ENCODE measurements at places on chromosomes 6 and 20. TPM values are rescaled to one million over a fixed set of nuclear protein-coding genes. Genes with fewer than 3 reads are reported as not detected.

DNA sequence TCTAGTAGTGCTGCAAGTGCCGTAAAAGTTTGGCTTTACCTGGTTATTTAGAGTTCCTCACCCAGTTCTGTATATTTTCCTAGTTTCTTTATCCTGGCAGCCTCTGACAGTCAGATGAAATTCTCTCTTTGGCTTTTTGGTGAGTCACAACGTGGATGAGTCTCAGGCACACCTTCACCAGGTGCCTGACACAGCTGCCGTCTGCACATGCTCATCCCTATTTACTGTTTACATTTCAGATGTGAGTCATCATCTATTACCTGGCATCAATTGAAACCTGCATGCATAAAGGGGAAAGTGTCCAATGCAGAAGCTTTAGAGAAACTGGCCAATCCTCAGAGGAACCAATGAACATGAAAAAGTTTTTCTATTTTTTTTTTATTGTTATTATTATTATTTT, 33.3 kb upstream of the ADGRF4 start:
- no peak for DNase-seq

- DNase-seq, result no peak
Observed at GRCh38 chr6:11964729-11965335, 47.3 kb upstream of the HIVEP1 start.

- DNase-seq, result no peak
Observed at GRCh38 chr6:15544321-15544900, 118.4 kb downstream of the DTNBP1 start.

- no peak for DNase-seq
Observed at GRCh38 chr6:9937031-9937763, 477.7 kb downstream of the TFAP2A start.

GRCh38 chr6:1856381-1856780, 246.7 kb downstream of the FOXC1 start:
- no peak for DNase-seq

- no peak for DNase-seq
Observed at GRCh38 chr6:10250655-10251220, 164.1 kb downstream of the TFAP2A start.

- DNase-seq, result peak; percentile 30
Observed at GRCh38 chr6:35343092-35343834, 905 bp downstream of the PPARD start.

GRCh38 chr6:140370441-140370840, 996.0 kb upstream of the CITED2 start:
- DNase-seq, result no peak

DNA sequence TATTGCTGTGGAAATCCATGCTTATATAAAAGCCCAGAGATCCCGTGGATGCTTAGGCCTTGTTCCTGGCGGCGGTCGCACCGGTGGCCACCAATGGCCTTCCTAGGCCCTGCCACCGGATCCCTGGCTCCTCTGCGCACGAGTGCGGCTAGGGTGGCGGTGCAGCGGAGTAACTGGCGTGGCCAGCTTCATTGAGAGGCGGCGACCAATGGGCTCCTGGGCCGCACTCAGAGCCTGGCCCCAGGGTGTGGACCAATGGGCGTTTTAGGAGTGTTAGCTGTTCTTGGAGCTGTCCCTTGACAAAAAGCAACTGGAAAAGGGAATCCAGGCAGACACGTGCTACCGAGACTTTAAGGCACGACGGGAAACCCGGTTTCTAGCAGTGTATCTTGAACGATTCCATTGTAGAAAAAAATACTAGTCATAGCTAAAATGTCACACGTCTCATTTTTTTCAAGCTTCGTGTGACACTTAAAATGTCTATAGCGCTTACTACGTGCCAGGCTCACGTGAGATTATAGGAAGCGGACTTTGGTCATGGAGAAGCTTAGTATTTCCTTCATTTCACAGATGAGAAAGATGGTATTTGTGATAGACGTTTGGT, 1.7 kb downstream of the AMD1 start:
- DNase-seq, result peak; percentile 77

DNA sequence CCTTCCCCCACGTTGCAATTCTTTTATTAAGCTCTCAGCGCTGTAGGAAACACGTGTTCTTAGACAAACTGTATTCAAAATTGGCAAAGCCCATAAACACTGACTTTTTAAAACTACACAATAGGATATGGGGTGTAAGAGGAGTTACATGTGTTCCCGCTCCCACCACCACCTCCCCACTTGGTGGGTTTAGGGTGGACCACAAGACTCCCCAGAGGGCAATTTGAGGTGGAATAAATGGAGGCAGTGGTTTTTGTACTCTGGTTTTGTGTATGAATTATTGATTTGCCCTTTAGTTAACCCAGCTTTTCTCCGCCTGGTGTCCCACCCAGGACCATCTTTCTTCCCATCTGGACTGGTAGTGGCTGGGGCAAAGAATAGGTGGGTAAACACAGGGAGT, 3.7 kb downstream of the UQCC2 start:
- DNase-seq, result no peak

DNA sequence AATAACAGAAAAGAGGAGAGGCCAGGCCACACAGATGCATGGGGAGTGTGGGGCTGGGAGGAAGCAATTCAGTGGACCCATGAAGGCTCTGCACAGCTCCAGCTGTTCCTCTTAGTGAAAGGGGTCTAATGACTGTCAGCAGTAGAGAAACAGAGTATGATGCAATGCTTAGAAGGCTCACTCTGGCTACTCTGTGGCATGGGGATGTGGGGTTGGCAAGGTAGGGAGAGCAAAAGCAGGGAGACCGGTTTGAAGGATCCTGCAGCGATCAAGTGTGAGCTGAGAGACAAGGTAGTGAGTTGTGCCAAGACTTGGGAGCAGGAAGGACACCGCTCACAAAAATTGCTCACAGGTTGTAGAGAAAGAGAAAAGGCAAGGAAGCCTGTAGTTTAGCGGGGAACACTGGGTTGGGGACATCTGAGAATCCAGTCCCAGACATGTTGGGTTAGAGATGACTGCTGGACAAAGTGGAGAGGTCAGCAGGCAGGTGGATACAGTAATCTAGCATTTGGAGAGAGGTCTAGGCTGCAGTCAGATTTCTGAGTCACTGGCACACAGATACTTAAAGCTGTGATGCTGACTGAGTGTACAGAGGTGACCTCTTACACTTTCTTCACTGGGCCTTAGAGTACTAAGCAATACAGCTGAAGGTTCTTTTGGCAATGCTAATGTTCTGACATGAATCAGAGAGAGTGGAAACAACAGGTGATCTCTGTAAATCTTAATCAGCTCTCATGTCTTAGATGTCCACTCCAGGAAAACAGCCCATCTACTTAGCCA, 27.1 kb downstream of the NAPB start:
- DNase-seq, result no peak

DNA sequence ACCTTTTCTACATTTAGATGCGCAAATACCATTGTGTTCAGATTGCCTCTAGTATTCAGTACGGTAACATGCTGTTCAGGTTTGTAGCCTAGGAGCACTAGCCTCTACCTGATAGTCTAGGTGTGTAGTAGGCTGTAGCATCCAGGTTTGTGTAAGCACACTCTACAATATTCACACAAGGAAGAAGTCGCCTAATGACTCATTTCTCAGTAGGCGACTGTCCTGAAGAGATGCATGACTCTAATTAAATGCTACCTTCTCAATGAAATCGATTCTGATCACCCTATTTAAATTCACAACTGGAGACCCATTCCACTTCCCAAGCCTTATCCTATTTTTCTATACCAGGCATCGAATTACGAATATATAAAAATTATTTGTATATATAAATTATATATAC, 1.3 kb downstream of the MCUR1 start:
- DNase-seq, result no peak

SLCO4A1 gene
- polyA plus RNA-seq, result 2.5 TPM

PPDPF gene
- polyA plus RNA-seq, result 229 TPM

THBD gene
- 10.8 TPM for polyA plus RNA-seq

GSTA3 gene
- polyA plus RNA-seq, result 0.39 TPM

DEFB132 gene
- polyA plus RNA-seq, result not detected
